ENCODE measurements at places on chromosomes 3 and 15.
A peak's percentile ranks its signal among the peaks of the same experiment; 100 is the strongest.

GRCh38 chr15:32701863-32702262, 15.9 kb upstream of the GREM1 start:
- DNase-seq = no peak

GRCh38 chr3:161409069-161409468, 37.8 kb upstream of the SPTSSB start:
- peak; percentile 64 for DNase-seq

DNA sequence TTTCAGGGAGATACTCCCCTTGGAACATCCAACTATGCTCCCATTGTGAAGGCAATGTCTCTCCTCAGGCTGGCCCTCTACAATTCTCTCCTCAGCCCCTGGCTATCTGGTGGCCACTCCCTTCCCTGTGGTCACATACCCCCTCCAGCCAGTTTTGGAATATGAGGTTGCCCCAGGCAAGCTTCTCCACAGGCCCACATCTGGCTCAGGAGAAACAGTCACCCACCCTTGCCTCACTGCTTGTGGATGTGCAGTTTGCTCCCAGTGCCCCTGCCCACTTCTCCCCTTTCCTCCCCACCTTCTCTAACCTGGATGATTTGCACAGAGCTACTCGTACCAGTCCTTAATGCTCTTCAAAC, 15.7 kb upstream of the TIPARP start:
- no peak for DNase-seq

- no peak for DNase-seq
Measured at GRCh38 chr3:64488939-64489338, 198.9 kb downstream of the ADAMTS9 start.

DNA sequence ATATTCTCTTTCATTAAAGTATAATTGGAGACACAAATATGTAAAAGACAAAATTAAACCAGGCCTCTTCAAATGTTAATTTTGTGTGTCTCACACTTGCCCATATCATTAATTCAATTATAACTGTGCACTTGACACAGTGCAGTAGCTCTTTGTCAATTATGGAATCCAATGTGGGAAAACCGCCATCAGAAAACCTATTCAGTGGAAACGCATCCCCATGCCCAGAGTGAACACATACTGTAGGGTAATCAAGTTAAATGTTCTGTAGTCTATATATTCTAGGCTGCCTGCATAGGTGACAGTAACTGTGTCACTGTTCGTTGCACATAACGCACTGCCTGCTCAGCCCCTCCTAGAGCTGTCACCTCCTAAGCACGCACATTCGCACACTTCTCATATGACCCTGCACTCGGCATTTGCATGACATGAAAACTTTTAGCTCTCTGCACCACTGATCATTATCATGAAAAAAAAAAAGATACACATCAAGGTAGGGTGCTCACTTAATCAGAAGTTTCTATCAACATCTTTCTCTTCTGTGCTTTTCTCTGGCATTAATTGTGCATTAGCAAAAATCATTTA, 63.2 kb downstream of the MEIS2 start:
- peak; percentile 27 for DNase-seq

GRCh38 chr3:56012721-56013120, 455.5 kb downstream of the ERC2 start:
- DNase-seq = no peak

DNA sequence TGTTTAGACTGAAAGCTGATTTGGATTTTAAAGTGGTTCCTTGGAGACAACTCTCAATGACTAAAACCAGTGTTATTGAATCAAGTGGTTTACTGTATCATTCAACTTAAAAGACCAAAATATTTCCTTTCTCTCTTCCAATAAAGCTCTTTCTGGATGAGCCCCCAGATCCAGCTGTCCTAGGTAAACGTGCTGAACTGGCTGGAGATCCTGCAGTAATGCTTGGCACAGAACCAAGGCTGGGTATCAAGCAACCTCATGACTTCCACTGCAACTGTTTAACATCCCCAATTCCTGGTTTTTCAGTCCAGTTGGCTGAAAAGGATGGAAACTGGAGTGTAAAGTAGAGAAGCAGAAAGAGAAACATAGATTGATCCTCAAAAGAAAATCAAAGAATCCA, 28.9 kb downstream of the SEC22C start:
- DNase-seq = no peak

DNA sequence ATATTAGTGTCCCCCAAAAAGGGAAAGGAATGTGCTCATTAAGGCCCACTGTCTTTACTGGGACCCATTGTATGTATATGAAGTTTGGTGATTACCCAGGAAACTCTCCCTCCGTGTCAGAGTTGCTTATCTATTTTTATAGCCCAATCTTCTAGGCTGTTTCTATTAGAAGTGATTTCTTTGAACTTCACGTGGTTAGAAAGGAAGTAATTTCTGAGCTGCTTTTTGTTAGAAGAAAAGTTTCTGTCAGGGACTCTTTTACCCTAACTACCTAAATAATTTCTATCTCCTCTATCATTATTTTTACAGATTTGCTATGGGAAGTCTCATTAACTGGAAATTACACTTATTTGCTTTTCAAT, 17.7 kb upstream of the SENP7 start:
- no peak for DNase-seq

- DNase-seq = no peak
Measured at GRCh38 chr3:176964661-176965060, 232.6 kb downstream of the TBL1XR1 start.
